GM23248 (cell line): ENCODE measurements at places on chromosomes 13 and 19.

DNA sequence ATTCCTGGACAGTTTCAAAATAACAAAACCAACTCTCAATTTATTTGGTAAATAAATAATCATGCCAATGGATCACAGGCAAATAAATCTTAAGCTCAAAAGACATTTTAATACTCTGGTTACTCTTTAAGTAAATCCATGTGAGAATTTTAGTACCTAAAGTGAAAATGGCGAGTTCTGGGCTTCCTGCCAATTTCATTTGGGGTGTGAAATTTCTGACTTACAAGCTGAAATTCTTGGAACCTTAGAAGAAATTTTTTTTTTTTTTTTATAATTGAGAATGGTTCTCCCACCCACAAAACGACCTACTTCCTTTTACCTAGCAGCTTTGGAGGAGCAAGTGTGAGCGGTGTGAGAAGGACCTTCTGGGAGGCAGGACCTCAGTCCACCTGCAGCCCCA lies 354.5 kb upstream of the NBEA start:
- no peak for DNase-seq

GRCh38 chr19:48913114-48913889 lies 13.2 kb downstream of the NUCB1 start:
- peak; percentile 22 for DNase-seq

- no peak for DNase-seq
Measured at GRCh38 chr19:36027696-36028095, 5.0 kb downstream of the CLIP3 start.

DNA sequence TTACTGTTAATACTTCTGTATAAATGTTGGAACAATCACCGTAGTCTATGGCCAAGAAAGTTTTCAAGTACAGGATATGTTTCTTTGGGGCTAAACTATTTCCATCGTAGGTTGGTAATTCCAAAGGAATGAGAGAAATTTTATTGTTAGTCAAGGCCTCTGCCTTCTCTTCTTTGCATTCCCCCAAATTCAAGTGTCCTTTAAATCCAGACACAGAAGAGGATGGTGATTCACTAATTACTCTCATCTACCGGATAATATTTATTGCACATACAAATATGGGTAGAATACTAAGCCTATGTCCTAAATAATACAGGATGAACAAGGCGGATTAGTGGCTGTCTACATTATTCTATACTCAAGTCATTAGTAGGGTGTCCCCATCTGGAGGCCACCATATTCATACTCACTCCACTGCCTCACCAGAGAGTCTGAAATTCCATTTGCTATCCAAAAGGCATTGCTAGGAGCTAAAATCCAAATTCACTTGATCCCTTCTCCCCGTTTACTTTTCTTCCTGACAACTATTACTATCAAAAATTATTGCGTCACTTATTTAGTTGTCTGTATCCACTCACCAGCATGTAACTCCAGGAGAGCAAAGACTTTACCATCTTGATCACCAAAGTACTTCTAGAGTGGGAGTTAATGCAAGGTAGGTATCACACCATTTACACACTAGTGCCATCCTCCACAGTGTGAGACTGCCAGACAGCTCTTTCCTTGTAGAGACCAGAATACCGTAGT lies 82.4 kb upstream of the SGCG start:
- DNase-seq: peak; percentile 4

- DNase-seq: no peak
Measured at GRCh38 chr13:110136660-110137585, 170.0 kb downstream of the COL4A1 start.

DNA sequence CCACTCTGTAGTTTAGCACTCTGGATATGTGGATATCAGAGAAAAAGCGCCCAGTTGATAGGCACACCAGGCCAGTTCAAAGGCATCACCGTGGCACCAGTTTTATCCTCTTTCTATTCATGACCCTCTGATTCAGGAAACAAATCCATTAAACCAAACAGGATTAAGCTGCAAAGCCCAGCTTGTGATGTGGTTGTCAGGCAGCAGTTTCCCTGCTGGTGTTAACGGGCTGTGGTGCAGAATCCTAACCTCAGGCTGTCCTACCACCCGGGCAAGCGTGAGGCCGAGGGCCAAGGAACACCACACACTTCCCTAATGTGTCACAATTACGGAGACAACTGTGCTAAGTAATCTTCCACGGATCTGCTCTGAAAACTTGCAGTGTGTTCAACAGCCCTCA lies 209.1 kb downstream of the OLFM4 start:
- no peak for DNase-seq

DNA sequence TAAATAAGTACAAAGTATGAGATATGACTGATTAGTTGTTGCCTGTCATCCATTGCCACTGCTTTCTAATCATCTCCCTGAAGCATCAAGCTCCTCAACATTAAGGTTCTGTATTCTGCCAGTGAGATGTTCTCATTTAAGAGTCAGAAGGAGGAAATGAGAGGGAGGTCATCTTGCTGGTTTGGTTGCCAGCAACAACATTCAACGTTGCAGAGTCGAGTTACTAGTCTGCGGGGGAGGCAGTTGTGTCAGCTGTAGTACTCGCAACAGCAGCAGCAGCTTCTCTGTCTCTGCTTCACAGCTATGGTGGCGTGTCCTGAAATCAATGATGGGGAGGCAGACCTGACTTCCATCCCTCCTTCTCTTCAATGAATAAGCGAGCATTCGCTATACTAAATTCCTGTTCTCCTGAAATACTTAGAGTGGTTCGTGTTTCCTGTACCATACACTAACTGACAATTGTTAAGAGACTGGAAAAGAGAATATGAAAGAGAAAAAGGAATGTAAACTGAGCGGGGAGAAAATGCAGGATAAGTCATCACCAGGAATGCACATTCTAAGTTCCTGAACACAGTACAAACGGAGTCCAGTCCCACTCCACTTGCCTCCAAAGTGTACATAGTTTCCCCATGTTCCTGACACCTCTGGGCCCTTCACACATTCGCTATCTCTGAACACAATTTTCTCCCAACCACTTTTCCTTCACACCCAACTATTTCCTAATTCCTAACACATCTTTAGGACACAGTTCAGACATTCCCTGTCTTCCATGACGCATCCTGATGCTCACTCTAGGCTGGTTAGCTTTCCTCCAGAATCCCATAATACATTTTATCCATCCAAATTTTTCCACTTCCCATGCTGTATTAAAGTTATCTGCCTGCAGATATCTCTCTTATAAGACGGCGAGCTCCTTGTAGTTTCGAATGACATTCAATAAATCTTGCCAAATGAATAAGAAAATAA lies 263.0 kb downstream of the KLF12 start:
- peak; percentile 86 for DNase-seq

- DNase-seq: no peak
Measured at GRCh38 chr13:33970746-33971561, 153.0 kb downstream of the RFC3 start.

- no peak for DNase-seq
Measured at GRCh38 chr13:33217256-33217655, 68.3 kb downstream of the STARD13 start.

DNA sequence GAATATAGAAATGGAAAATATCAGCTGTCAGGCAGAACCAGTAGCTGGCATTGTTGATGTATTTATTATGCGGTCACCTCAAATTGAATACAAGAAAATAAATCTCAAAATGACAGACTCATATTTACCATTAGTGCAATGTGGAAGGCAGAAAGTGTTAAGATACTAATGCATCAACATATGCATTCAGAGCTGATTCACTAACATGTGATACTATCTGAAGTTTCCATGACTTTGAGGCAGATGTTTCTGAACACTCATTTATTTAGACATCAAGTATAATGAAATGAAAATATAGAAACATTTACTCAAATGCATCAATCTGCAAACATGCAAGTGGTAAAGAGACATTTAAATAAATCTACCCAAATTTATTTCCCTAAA lies 474.2 kb upstream of the SLC10A2 start:
- DNase-seq: no peak

DNA sequence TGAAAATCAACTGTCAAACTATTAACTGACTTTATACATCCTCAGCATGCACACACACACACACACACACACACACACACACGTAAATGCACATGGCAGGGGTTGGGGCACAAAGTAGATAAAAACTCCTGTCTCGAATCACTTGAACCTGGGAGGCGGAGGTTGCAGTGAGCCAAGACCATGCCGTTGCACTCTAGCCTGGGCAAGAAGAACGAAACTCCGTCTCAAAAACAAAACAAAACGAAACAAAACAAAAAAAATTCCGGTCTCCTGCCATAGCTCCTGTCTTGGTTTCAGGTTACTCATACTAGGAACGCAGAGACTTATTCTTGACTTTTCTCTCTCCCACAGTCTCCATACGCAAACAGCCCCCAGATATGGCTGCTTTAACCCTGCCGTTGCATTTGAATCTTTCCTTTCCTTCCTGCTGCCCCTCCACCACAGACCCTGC lies 148.9 kb downstream of the SHISA2 start:
- DNase-seq: no peak

- DNase-seq: peak; percentile 43
Measured at GRCh38 chr13:21055511-21056045, 5.8 kb downstream of the LATS2 start.

GRCh38 chr13:26759249-26759906 lies 1.2 kb downstream of the GPR12 start:
- DNase-seq: no peak

DNA sequence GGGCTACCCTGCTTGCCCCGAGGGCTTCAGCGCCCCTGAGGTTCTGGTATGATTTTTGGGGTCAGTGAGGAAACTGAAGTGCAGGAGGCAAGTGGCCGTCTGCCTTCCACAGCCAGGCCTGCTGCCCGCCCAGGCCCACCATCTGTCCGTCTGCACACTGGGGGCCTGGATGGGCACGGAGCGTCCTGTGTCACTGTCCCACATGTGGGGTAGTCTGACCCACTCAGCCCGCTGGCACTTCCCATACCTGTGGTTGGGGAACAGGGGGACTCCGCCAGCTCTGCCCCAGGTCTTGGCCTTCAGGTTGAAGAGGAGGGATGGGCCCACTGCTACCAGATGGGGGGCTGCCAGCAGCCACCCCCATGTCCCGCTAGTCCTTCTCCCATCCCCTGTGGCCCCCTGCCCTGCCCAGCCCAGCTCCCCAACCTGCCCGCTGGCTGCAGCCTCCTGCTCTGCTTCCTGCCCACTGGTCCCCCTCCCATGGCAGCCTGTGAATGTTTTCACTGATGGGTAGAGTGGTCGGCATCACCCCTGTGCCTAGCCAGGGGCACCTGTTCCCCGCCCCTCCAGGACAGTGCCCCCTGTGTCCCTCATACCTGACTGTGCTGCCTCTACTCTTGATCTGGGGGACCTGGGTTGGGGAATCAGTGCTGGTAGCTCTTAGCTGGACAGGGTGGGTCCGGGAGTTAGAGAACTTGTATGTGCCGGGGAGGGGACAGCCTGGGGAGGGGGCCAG lies 9.5 kb downstream of the PIAS4 start:
- no peak for DNase-seq

DNA sequence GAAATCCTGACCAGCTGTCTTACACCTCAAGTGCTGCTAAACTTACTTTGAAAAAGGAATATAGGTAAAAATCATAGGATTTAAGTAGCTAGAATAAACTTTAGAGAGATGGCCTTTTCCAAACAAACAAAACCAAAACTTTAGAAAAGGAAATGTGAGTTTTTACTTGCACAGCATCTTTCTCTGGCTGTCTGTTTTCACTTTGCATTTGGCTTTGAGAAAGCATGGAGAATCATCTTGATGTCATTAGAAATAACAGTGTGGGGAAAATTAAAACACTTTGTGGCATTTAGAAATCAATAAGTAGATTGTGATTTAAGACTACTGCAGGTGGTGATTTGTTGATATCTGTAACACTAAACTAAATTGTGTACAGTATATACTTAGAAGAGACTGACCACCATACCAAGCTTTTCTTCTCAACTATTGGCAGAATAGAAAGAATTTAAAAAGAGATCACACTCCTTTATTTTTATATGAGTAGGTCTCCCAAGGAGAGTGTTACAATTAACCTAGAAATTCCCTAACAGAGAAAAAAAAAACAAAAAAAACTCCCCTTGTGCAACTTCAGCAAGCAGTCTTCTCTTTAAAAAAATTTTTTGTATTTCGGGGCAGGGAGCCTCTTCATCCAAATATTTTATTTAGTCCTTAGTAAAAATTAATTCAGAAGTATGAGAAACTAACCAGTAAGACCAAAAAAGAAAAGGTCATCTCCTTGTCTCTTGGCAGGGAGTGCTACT lies 6.1 kb downstream of the WDFY2 start:
- no peak for DNase-seq

DNA sequence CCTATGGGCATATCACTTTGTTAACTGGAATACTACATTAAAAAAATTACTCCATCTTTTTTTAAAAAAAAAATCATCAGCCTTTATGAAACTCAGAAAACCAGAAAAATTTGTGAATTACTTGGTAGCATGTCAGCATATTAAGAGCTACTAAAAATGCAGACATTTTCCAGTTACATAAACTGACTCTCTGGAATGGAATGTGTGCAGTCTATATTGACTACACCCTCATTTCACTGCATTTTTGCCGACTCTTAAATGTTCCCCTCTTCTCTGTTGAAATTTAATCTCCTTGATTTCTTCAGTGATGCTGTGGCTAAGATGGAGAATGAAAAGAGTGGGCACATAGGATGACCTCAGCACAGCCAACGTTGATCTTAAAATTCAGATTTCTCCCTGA lies 393.8 kb downstream of the ITGBL1 start:
- DNase-seq: peak; percentile 15

GRCh38 chr19:1304197-1304924 lies 18.7 kb downstream of the EFNA2 start:
- DNase-seq: no peak

DNA sequence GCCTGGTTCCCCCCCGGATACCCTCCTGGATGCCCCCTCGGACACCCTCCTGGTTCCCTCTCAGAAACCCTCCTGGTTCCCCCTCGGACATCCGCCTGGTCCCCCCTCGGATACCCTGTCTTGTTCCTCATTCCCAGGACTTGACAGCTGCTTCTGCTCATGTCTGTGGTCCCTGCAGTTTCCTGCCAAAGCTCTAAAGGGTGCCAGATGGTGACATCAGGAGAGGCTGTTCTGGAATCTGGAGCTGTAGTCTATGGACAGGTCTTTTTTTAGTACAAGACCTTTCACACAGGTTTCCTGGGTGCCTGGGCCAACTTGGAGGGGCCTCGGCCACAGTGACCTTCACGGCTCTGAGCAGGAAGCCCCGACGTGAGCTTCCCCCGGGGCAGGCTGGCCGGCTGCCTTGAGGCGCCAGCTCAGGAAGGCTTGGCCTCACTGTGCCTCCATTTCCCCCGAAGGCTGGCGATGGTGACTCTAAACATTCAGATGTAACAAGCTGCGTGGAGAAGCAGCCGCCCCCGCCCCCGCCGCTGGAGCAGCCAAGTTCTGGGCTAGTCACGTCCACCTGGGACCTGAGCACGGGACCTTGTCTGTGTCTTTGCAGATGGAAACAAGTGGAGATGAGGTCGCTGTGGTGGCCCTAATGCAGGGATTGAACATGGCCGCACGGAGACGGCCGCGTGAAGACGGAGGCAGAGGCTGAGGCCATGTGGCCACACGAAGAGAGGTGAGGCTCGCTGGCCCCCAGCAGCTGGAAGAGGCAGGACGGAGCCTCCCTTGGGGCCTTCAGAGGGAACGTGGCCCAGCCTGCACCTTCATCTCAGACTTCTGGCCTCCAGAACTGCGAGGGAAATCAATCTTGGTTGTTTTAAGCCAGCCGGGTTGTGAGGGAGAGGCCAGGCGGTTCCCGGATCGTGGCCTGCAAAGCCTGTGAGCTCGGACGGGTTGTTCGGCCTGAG lies 12.7 kb downstream of the SGTA start:
- DNase-seq: peak; percentile 49

GRCh38 chr19:32997716-32998355 lies 25.8 kb downstream of the FAAP24 start:
- DNase-seq: no peak
